NCI-H345 (cell line): ENCODE measurements at places on chromosomes 2 and 18.

DNA sequence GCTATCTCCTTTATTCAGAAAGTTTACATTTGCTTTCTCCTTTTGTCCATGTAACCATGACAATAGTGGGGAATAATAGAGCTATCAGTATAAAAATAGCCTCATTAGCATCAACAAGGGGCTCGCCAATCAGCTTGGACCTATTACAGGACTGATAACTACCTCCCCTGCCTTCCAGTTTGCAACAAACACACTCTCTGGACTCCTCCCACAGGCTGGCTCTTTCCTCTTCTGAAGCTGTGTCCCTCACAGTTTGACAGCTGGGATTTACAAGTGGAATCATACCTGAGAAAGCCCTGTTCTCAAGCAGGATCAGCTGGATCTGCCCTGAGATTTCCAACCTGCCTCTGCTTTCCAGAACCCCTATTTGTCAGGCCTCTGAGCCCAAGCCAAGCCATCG is 162.5 kb downstream of the GRB14 start:
- peak; percentile 25 for DNase-seq

DNA sequence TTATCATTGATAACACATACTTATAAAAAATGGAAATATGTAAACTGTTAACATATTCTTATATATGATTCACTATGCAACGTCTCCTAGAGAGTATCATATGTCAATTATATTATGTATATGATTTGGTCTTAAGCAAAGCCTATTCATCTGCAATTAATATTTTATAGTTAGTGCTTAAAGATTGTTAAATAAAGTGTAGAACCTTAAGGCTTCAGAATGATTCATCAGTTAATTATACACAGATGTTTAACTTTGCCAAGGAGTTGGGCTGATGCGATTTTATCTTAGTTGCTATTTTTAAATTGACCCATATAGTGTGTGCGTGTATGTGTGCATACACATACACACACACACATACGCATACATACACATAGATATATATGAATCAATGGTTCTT is 323.1 kb downstream of the RBM43 start:
- DNase-seq, result no peak

DNA sequence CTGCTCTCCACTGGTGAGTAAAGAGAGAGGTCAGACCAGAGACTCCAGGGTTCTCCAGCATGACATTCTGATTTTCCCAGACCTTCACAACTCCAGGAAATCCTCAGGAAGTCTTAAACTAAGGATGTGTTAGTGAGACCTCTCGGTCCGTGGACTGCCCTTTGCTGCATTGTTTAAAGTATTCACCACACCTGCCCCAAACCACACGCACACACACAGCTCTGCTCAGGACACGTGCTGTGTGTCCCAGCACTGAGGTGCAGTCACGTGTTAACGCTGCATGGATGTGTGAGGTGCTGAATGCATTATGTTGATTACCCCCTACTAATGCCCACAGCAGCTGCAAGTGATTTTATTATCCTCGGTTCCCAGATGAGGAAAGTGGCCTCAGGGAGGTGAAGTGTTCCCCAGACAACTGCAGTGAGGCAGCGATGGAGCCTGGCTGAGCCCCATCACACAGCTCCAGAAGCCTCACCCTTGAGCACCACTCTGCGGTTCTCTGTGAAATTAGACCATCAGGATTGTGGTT is 68.4 kb downstream of the TRAPPC12 start:
- peak; percentile 91 for DNase-seq

GRCh38 chr2:236021499-236022057 is 146.6 kb downstream of the GBX2 start:
- no peak for DNase-seq

DNA sequence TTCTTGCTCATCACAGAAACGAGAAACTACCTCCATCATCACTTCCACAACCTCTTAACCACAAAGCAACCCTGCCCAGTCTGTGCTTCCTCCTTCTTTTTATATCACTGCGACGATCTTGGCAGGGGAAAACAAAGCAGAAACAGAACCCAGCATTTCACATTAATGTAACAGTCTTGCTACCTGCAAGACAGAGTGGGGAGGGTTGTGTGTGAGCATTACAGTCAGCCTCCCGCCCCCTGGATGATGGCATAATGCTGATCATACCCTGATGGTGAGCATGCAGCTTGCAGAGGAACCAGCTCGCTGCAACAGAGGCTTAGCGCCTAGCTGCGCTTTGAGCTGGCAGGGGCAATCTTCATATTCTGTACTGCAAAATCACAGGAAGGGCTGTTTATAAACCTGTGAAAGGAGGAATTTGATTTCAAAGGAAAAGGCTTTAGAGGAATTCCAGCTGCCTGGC is 376.1 kb downstream of the IRS1 start:
- no peak for DNase-seq

GRCh38 chr18:57881818-57882413 is 78.8 kb upstream of the ATP8B1 start:
- DNase-seq, result peak; percentile 77

DNA sequence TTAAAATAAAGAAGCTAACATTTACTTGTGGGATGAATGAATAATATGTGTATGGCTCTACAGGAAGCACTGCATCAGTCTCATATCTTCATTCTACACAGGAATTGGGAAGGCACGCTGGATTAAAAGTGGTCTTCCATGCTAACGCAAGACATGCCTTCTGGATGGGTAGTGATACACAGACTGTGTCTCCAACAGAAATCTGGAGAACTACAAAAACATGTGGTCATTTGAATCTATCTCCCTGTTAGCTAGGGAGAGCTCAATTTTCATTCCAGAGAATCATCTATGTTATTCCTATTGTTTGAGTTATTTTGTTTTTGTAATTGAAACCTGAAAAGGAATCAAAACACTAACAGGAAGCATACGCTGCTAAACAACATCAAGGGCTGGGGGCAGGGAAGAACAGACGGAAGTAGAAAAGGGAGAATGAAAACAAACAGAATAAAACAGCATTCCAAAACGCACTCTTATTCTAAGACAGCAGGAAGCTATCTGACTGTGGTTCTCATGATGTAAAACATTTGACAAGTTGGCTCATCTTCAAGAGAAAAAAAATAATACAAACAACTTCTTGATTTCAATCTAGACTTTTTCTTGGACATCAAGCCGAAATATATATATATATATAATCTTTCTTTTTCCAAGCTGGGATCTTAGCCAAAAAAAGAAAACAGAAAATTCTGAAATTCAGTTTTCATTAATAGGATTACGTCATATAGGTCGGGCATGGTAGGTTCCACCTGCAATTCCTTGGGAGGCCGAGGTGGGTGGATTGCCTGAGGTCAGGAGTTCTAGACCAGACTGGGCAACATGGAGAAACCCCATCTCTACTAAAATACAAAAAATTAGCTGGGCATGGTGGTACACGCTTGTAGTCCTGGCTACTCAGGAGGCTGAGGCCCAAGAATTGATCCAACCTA is 31.5 kb upstream of the ASNSD1 start:
- no peak for DNase-seq

GRCh38 chr2:23124214-23124750 is 260.7 kb upstream of the KLHL29 start:
- no peak for DNase-seq
